Activated CD4-positive, alpha-beta T cell treated with anti-CD3 and anti-CD28 coated beads, Interleukin-2, amount 50 U/mL, for 24 hours (primary cell): ENCODE measurements at places on chromosomes 6 and 20.

GRCh38 chr6:88650029-88650619, 313.3 kb downstream of the RNGTT start:
- DNase-seq: no peak

- DNase-seq: no peak
Measured at GRCh38 chr6:159631886-159632285, 61.2 kb downstream of the SOD2 start.

DNA sequence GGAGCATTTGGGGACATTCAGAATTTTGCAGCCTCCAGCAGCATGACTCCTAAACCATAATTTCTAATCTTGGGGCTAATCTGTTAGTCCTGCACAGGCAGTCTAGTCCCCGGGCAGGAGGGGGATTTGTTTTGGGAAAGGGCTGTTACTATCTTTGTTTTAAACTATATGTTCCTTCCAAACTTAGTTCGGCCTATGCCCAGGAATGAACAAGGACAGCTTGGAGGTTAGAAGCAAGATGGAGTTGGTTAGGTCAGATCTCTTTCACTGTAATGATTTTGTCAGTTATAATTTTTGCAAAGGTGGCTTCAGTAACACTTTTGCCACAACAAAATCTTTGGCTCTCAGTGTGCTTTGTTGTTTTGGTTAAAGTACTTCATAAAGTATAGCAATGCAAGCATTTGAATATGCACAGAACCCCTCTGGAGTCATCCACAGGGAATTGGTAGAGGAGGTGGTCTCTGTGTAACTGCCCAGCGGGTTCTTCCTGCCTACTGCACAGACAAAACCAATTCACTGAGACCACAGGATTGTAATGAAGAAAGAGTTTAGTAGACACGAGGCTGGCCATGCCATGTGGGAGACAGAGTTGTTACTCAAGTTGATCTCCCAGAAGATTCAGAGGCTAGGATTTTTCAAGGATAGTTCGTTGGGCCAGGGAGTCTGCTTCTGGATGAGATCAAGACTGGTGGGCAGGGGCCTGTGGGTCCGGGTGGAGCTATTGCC, 224.1 kb upstream of the MYLIP start:
- DNase-seq: no peak

DNA sequence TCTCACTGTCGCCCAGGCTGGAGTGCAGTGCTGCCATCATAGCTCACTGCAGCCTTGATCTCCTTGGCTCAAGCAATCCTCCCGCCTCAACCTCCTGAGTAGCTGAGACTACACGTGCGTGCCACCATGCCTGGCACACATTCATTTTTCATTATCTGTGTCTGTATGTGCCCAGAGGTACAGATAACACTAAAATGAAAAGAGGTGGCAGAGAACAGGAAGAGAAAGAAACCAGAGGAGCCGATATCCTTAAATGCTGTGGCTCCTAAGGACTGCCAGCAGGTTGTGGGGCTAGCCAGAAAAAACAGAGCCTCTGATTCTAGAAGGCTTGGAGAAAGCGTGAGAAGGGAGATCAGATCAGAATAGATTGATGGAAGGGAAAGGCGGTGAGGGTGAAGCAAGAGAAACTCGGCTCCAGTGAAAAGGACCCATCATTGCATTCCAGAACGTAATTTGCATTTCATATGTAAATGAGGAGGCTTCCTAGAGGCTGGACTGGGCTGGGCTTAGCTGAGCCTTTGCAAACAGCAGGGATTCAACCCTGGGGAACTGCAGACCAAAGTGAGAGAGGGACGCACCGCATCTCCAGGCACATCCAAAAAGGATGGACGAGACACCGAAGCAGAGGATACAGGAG, 64.2 kb downstream of the GCNT2 start:
- DNase-seq: no peak

DNA sequence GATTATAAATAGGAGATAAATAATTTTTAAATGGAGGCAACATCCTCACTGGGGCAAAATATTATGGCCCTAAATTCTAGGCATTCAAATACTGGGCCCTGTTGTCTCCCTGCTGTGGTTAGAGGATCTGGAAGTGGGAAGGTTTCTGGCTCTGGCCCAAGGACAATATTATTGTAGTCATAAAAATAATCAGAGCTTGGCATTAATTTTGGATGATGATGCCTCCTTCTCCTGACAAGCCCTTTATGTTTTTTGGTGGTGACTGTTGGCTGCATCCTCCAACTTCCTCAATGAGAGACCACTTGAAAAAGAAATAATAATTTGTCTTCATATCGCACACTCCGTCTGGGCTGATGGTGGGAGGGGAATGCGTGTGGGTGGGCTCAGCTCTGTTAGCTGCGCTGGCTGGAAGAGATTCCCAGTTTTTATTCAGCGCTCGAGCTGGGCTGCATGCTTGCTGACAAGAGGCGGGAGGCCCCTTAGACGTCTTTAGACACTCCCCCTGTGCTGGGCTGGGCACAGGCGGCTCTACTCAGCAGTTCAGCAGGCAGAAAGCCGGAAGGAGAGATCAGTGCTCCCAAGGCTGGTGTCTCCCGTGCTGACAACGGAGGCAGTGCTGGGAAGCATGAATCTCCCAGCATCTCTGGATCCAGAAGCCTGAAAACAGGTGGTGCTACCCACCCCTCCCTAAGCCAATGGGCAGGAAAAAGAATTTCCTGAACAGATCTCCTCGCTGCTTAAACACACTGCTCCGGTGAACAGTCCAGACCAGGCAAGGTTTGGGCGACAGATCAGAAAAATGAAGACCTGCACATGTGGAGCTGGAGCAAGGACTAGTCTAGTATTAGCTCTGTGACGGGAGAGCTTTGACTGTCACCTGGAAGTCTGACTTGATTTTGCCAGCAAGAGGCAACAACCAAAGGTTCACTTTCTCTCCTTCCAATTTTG, 97.7 kb downstream of the SYCP2 start:
- no peak for DNase-seq
